ENCODE measurements at places on chromosomes 4 and X. TPM values are rescaled to one million over a fixed set of nuclear protein-coding genes. Genes with fewer than 3 reads are reported as not detected.

DNA sequence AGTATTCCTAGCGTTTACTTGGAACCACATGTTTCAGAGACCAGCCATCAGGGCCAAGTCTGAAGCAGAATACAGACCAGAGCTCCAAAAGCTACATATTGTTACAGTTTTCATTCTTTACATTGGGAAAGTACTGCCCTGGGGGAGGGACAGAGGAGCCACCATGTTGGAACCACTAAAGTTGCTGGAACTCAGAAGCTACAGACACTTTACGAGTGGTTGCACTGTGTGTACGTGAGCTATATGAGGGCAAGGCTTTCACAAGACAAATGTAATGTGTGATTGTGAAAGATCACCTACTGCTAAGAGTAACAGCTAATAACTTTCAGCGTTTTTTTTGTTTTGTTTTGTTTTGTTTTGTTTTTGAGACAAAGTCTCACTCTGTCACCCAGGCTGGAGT is 11.7 kb downstream of the GPC3 start:
- no peak for DNase-seq

DNA sequence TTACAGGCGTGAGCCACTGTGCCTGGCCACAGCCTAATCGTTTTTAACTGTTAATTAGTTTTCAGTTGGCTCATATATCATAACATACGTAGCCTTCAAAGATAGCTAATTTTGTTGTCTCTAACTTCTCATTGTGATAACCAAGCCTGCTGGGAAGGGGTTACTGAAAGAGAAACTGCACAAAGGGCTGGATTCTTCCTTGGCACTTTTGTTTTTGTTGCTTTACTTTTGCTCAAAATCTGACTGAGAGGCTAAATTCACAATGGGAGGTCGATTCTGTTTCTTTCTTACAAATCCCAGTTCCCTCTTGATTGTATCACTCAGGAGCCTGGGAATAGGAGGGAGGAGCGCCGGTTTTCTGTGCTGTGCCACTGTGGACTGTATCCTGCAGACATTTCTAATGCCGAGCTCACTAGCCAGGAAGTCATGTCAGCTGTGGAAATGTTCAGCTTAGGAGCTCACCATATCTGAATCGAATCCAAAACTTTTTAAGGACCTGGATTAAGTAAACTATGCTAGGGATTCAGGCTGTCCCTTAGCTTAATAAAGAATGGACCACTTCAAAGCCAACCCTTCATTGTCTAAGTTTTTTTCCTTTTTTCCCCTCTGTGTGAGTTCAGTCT is 120.5 kb upstream of the FAT1 start:
- DNase-seq, result no peak

DNA sequence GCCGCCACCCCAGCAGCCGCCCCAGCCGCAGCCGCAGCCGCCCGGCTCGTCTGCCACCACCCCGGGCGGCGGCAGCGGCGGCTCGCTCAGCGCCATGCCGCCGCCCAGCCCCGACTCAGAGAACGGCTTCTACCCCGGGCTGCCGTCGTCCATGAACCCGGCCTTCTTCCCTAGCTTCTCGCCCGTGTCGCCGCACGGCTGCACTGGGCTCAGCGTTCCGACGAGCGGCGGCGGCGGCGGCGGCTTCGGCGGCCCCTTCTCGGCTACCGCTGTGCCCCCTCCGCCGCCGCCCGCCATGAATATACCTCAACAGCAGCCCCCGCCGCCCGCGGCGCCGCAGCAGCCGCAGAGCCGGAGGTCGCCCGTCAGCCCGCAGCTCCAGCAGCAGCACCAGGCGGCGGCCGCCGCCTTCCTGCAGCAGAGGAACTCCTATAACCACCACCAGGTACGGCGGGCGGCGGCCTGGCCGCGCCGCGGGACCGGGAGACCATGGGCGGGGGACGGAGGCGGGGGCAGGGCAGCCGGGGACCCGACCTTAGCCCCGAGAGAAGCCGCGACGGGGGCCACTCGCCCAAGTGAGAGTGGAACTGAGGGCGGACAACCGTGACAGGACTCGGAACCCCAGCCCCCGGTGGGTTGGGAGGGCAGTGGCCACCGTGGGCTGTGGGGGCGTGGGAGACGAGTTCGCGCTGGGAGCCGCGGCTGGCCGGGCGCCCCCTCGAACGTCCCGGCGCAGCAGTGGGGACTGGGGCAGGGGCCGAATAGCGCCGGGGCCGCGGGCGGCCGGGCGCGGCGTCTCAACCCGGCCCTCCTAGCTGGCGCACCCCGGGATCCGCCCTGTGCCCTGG is 1.8 kb downstream of the CPEB2 start:
- DNase-seq, result peak; percentile 31

- DNase-seq, result no peak
These were observed 10.8 kb upstream of the COPS4 start for GRCh38 chr4:83024233-83024632.

DNA sequence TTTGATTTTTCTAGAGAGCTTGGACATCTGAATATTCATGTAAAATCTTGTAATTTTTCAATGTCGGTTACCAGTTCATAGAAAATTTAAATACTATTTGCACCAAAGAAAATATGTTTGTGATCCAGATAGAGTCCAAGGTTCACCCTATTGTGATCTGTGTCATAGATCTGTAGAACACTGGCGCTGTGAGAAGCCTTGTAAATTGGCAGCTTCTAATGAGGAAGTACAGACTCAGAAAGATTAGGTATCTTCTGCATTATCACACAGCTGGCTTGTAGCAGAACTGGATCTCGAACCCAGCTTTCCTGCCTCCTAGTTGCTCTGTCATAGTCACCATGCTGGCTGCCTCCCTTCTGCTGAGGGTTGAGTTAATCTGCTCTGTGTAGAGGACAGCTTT is 106.5 kb upstream of the PAK3 start:
- no peak for DNase-seq

- DNase-seq, result no peak
These were observed 343.5 kb downstream of the IDS start for GRCh38 chrX:149161435-149162088.

- DNase-seq, result no peak
These were observed 581.3 kb downstream of the BCOR start for GRCh38 chrX:39516427-39516841.

- DNase-seq, result no peak
These were observed 115.0 kb upstream of the SCML1 start for GRCh38 chrX:17622331-17622730.

DNA sequence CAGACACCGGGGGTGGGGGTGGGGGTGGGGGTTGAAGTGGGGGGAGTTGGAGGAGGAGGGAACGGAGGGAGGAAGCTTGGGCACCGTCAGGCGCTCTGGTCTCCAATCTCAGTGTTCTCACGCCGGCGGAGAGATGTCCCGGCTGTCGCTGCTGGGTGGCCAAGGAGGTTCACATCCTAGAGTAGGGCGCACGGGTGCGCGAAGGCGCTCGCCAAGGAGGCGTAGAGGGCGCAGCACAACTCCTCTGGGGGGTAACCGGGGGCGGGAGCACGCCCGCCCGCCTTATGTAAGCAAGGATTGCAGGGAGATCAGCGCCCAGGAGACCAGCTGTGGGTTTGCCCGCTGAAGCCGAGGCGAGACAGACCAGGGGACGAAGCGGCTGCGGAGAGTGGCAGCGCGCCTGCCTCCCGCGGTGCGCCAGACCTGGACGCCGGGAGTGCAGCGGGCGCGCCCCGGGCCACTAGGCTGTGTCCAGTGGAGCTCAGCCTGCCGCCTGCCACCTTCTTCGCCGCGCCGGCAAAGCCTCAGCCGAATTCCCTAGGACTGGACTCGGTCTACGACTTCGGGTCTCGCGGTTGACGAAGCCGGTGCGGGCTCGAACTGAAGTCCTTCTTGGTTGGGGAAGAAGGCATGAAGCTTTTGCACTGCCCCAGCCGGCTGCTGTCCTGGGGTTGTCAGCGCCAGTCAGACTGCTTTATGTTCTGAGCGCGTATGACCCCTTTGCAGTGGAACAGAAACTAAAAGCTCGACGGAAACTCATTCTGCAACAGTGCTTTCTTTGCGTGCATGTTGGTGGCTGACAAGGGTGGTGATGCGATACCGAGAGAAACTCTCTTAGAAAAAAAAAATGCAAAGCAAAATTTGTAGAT is 707 bp upstream of the UNC5C start:
- no peak for DNase-seq

GRCh38 chrX:40320819-40321218 is 223.1 kb upstream of the BCOR start:
- no peak for DNase-seq

DNA sequence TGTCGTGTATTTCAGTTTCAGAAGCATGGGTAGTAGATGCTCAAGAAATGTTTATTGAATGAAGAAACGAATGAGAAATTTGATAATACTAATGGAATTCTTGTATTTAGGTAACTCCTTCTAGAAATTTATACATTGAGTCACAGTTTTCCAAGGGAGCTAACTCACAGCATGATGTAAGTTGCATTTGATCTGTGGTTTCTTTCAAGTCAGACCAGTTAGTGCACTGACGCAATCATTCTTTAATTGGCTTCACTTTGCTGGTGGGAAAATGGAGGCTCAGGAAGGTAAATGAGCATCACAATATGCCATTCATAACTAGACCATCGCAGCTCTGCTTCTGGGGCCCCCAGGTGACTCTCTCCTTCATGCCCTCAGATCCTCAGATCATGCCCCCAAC is 17.3 kb upstream of the CWH43 start:
- no peak for DNase-seq

DNA sequence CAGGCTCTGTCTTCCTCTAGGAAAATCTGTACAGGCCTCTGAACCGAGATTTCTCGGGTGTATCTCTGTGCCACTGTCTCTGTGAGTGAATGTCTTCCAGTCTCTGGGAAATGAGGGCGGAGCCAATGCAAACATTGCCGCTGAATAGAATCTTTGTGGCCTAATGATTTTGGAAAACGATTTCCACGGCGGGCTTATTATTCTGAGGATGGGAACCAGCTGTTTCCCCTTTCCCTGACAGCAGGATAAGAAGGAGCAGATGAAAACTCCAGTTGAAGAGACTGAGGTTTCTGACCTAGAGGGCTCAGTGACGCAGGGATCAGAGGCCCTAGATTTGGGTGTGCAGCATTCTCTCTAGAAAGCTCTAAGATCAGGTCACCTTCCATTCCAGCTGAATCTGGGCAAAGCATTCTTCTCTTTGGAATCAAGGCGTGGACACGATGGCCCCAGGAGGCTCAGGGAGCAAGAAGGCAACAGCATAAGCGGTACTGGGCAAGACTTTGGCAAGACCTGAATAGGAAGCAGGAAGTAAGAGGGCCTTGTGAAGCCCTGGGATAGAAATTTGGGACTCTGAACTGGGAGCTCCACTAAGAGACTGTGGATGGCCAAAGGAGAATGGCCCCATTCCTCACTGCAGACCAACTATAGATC is 47.3 kb downstream of the PJA1 start:
- DNase-seq, result no peak

- DNase-seq, result no peak
These were observed 110.4 kb upstream of the MAP9 start for GRCh38 chr4:155487210-155487609.

- DNase-seq, result no peak
These were observed 228.8 kb downstream of the SPCS3 start for GRCh38 chr4:176548571-176548970.

DNA sequence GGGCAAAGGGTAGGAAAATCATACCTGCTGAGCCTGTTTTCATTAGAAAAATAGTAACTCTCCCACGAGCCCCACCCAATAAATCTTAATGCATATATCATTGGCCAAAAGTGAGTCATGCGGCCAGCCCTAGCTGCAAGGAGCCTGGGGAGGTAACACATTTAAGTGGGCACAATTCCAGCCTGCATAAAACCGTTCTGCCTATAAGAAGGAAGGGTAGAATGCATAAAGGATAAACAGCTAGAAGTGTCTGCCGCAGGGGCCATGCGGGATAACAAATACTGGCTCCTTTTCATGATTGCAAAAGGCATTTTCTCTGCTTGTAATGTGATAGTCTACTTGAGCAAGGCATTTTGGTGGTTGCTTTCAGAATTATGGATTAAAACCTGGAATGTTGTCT is 37.1 kb downstream of the EFHC2 start:
- DNase-seq, result no peak

- no peak for DNase-seq
These were observed 110.6 kb downstream of the NEXMIF start for GRCh38 chrX:74814681-74815080.

GRCh38 chrX:57573754-57574153 is 18.1 kb upstream of the ZXDB start:
- peak; percentile 13 for DNase-seq

GRCh38 chr4:19544446-19545125 is 707.1 kb upstream of the SLIT2 start:
- DNase-seq, result no peak

Gene VSIG1
- total RNA-seq, result not detected

Gene POLN
- total RNA-seq, result 1.2 TPM

Gene F8A3
- 7.5 TPM for total RNA-seq

Gene DUSP21
- total RNA-seq, result not detected

Gene FGF13
- 7.1 TPM for total RNA-seq

Gene JAKMIP1
- not detected for total RNA-seq

Gene DUX4
- not detected for total RNA-seq

Gene TRIM2
- 62.3 TPM for total RNA-seq

Gene FAM156A
- total RNA-seq, result 37.0 TPM

Gene PSAPL1
- 14.3 TPM for total RNA-seq

Gene PNMA6A
- not detected for total RNA-seq

Gene CT47B1
- total RNA-seq, result not detected

Gene GRID2
- total RNA-seq, result not detected

Gene FTHL17
- not detected for total RNA-seq

Gene IGFBP7
- 40.4 TPM for total RNA-seq

Gene CSAG1
- total RNA-seq, result not detected

Gene LDB2
- not detected for total RNA-seq

Measured in Caco-2 (cell line).